ENCODE measurements at places on chromosomes 7 and 10.
A peak's percentile ranks its signal among the peaks of the same experiment; 100 is the strongest.

GRCh38 chr7:128124786-128125185 lies 93.5 kb upstream of the LRRC4 start:
- no peak for DNase-seq

- no peak for DNase-seq
Observed at GRCh38 chr7:48041653-48041970, 6.3 kb downstream of the C7orf57 start.

DNA sequence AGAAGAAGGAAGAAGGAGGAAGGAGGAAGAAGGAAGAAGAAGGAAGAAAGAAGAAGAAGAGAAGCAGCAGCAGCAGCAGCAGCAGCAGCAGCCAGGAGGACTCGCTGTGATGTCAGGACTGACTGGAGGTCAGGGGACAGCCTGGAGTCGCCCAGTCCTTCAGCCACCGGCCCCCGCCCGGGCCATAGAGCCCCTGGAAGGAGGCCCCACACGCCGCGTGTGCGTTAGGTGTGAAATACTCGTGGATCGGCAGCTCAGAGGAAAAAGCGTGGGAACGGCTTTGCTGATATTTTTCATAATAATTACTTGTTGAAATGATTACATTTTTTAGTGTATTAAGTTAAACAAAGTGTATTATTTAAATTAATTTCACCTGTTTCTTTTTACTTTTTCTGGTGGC lies 48.4 kb downstream of the UNCX start:
- DNase-seq, result no peak

GRCh38 chr10:92242910-92243671 lies 47.8 kb downstream of the CPEB3 start:
- peak; percentile 41 for DNase-seq

- no peak for DNase-seq
Observed at GRCh38 chr7:17560516-17560915, 262.1 kb downstream of the AHR start.

DNA sequence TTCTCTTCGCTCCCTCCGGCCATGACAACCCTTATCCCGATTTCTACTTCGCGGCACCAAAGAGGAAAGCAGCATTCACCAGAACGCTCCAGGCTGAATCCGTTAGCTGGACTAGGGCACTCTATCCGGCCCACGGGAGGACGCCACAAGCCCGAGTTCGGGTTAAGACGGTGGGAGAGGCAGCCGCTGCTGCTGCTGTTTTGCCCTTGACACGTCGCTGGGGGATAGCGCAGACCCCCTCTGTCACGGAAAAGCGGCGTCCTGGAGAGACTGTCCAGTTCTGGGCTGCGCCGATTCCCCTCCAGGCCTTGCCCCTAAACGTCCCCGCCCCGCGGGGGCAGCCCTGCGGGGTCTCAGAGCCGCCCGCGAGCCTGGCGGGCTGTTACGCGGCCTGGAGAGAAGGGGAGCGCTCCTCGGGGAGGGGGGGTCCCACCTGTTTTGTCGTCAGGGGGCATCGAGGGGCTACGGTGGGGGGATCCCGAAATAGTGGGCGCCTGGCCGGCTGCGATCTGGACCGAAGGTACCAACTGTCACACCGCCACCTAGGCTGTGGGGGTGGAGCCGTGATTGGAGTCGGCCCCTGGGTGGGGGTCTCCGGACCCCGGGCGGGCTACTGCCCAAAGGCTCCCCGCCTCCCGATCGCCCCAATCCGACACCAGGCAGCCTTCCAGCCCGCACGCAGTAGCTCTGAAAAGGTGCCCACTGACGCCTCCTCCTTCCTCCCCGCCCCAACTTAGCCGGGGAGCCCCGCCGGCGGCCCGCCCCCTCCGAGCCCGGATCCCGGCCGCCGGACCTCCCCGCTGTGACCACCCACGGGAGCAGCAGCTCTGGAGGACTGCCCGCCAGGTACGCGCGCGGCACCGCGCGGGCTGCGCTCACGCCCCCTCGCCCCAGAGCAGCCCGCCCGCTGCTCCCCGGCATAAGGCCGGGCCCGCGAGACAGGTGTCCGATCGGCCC lies 772 bp downstream of the SGMS1 start:
- DNase-seq, result no peak
